ENCODE measurements at places on chromosomes 4 and X.

- H3K27ac ChIP-seq = no peak overlapping the region
- H3K36me3 ChIP-seq = no peaks in the 10 kb centered on the region
- H3K4me1 ChIP-seq = no peaks in the 10 kb centered on the region
- no peak for DNase-seq
These were observed 1105.1 kb upstream of the TENM3 start for GRCh38 chr4:181138116-181138515.

GRCh38 chrX:20495575-20495974 lies 228.9 kb upstream of the RPS6KA3 start:
- no peak overlapping the region for H3K4me3 ChIP-seq
- no peaks in the 10 kb centered on the region for H3K27me3 ChIP-seq
- H3K4me1 ChIP-seq = peaks cover 3% of the 10 kb centered on the region
- no peak for DNase-seq
- H3K36me3 ChIP-seq = no peaks in the 10 kb centered on the region

- H3K27me3 ChIP-seq = no peaks in the 10 kb centered on the region
- no peak overlapping the region for H3K27ac ChIP-seq
- H3K4me1 ChIP-seq = no peaks in the 10 kb centered on the region
- no peaks in the 10 kb centered on the region for H3K36me3 ChIP-seq
- no peak overlapping the region for H3K4me3 ChIP-seq
- no peak for DNase-seq
These were observed 803.0 kb downstream of the DMD start for GRCh38 chrX:32408389-32408788.

- no peak overlapping the region for H3K4me3 ChIP-seq
- no peaks in the 10 kb centered on the region for H3K4me1 ChIP-seq
- H3K27me3 ChIP-seq = no peaks in the 10 kb centered on the region
- no peak for DNase-seq
- no peaks in the 10 kb centered on the region for H3K36me3 ChIP-seq
These were observed 277.1 kb upstream of the ADGRL3 start for GRCh38 chr4:60923075-60923474.

- H3K4me1 ChIP-seq = no peaks in the 10 kb centered on the region
- H3K36me3 ChIP-seq = no peaks in the 10 kb centered on the region
- no peak overlapping the region for H3K27ac ChIP-seq
- no peak for DNase-seq
- H3K4me3 ChIP-seq = no peak overlapping the region
- peaks cover 3% of the 10 kb centered on the region for H3K27me3 ChIP-seq
These were observed 11.6 kb downstream of the ENAM start for GRCh38 chr4:70640192-70640591.

- H3K36me3 ChIP-seq = no peaks in the 10 kb centered on the region
- DNase-seq = no peak
- no peak overlapping the region for H3K4me3 ChIP-seq
- H3K27ac ChIP-seq = no peak overlapping the region
- no peaks in the 10 kb centered on the region for H3K27me3 ChIP-seq
These were observed 22.5 kb downstream of the TRIML2 start for GRCh38 chr4:188086858-188087257.

DNA sequence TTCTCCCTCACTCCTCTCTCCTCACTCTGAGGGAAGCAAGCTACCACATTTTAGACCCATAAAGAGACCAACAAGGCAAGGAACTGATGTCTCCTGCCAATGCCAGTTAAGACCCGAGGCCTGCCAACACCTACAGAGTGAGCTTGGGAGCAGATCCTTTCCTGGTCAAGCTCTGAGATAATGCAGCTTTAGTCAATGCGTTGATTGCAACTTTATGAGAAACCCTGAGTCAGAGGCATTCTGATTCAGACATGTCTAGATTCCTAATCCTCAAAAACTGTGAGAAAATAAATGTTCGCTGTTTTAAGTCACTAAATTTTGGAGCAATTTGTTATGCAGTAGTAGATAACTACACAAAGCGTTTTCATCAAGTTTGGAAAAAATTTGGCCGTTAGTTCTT lies 115.5 kb downstream of the JADE1 start:
- H3K27ac ChIP-seq = no peak overlapping the region
- H3K4me3 ChIP-seq = no peak overlapping the region
- peaks cover 3% of the 10 kb centered on the region for H3K36me3 ChIP-seq
- no peaks in the 10 kb centered on the region for H3K4me1 ChIP-seq
